ENCODE measurements at places on chromosomes 2 and 18.

GRCh38 chr2:143294068-143294467 lies 164.8 kb downstream of the ARHGAP15 start:
- no peak for DNase-seq

DNA sequence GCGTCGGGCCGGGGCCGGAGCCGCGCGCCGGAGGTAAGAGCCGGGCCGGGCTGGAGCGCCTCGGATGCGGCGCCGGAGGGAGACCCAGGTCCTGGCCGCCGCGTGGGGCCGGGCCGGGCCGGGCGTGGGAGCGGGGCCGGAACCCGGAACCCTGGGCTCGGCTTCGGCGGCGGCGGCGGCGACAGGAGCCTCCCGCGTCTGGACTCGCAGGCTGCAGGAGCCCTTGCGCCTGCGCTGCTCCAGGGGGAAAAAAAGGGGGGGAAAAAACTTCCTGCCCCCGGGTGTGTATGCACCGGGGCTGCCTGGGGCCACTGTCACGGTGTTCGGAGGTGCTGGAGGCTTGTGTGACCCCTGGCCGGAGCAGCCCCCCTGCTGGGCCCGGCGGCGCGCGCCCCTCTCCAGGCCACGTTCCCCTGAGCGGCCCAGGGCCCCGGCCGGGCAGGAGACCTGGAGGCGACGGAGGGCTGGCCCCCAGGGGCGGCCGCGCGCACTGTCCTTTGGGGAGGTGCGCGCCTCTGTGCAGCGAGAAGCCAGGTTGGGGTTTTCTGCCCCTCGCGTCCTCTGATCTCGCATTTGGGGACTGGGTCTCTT lies 864 bp downstream of the KLHL29 start:
- no peak for DNase-seq

DNA sequence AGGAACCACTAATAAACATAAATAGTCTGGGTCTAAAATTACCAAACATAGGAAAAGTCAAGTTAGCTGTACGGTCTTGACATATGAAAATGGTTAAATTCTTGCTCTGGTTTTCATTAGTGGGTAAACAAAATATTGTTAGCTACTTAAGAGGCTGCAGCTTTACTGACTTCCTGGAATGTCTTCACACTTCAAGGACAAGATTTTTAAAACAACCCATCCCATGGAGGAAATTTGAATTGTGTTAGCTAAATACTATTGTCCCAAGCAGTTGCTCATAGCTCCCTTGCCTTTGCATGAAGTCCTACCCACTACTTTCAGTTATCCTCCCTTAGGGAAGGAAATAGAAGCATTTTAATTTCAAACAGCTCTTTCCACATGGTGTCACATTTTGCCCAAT lies 128.5 kb downstream of the EPHA4 start:
- DNase-seq, result no peak

GRCh38 chr2:236687296-236687965 lies 117.8 kb downstream of the ACKR3 start:
- DNase-seq, result no peak

GRCh38 chr2:151475071-151475470 lies 65.4 kb downstream of the RIF1 start:
- DNase-seq, result no peak

GRCh38 chr18:54192900-54193299 lies 31.6 kb downstream of the MBD2 start:
- no peak for DNase-seq

GRCh38 chr18:74166386-74166785 lies 18.1 kb downstream of the TIMM21 start:
- DNase-seq, result no peak

DNA sequence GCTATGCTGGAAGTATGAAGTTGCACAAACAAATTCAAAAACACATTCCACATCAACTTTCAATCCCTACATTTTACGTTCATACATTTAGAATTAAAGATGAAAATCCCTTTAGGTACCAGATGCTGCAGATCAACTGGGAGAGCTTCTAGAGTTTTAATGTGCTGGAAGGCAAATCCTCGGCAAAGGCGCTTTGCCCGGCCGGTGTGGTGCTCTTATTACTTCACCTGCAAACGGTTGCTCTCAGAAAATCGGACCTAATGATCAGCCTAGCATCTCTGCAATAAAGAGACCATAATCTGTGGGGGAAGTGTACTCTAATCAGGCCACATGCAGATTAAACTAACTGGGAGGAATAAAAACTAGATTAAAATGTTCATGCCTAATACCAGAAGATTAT lies 513.8 kb downstream of the ZEB2 start:
- no peak for DNase-seq

DNA sequence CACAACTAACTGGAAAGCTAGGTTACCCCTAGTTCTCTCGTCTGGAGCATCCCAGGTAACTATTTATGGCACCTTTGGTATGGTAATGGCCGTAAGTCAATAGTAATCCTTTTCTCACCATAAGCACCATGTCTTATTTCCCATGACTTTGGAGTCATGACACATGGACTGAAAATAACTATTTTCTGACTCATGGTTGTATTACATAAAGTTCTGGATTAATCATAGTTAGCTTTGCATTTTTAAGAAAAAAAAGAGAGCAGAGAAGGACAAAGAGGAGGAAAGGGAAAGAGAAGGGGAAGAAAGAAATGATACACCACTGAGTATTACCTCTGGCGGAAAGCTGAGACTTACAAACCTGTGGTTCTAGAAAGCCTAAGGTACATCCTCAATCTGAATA lies 99.3 kb downstream of the BIN1 start:
- no peak for DNase-seq

- DNase-seq, result peak; percentile 61
These were observed 72.5 kb downstream of the ACOXL start for GRCh38 chr2:110804915-110805314.

DNA sequence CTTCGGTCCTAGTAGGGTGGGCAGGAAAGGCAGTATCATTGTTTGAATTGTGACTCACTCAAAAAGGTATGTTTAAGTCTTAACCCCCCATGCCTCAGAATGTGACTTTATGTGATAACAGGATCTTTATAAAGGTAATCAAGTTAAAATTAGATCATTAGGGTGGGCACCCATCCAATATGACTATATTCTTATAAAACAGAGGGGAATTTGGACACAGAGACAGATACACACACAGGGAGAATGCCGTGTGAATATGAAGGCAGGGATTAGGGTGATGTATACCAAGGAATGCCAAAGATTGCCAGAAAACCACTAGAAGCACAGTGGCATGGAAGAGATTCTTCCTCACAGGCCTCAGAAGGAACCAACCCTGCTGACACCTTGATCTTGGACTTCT lies 281.8 kb downstream of the CLIP4 start:
- no peak for DNase-seq

DNA sequence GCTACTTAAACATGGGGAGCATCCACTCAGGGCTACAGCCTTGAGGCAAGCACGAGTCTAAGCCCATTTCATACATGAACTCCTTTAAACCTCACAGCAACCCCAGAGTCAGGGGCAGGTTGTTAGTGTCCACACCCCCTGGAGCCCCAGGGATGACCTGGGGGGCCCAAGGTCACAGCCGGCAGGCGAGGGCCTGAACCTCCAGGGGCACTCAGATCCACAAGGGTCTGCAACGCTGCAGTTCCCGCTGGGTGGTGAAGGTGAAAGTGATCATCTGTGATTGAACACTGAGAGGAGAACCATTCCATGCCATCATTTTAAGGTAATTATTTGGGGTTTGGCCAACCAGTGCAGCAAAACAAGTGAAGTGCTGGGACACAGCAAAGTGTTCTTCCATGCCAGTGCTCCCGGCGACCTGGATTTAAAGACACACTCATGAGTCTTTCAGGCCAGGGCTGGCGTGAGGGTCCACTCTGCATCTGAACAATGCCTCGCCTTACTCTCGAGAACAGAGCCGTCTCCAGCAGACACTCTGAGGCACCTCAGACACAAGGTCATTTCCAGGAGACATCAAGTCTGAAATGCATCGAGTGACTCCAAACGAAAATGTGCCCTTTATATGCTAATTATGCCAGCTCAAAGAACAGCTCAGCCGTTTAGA lies 61.6 kb upstream of the SNTG2 start:
- DNase-seq, result no peak

DNA sequence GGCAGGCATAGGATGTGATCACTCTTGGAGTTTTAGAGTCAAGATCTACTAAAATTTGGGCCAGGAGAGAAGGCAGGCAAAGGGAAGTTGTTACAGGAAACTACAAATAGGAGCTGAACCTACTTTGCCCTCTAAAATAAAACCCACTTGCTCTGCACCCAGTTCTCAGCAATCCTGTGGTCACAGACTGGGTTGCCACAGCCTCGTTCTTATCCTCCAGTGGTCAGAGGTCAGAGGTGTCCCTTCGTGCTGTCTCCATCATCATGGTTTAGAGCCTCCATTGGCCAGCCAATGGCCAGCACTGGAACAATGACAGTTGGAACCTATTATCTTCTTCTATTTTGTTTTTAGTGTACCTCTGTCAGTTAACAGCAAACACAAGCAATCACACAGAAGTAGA lies 90.7 kb upstream of the TNP1 start:
- DNase-seq, result no peak

GRCh38 chr2:194105358-194105757 lies 1551.7 kb upstream of the SLC39A10 start:
- DNase-seq, result no peak

DNA sequence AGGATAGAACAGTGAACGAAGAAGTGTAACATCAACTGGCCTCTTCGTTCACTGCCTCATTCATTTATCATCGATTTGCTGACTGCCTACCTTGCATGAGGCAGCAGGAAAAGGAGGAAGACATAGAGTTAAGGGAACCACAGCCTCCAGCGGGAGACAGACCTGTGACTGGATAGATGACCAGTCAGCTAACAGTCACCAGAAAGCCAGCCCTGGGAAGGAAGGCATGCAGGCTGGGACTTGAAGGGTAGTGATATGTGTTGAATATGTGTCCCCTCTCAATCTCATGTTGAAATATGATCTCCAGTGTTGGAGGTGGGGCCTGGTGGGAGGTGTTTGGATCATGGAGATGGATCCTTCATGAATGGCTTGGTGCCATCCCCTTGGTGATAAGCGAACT lies 58.3 kb downstream of the CTIF start:
- DNase-seq, result no peak

DNA sequence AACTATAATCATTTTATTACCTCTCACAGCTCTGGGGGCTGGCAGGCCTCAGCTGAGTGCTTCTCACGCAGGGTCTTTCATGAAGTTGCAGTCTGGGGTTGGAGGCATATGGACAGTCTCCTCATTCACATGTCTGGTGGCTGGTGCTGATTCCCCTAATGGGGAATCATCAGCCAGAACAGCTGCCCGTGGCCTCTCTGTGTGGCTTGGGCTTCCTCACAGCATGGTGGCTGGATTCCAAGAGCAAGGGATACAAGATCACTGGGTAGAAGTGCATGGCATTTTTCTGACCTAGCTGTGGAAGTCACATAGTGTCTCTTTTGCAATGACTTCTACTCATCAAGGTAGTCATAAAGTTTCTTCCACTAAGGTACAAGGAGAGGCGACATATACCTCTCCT lies 59.0 kb upstream of the LAPTM4A start:
- DNase-seq, result no peak

DNA sequence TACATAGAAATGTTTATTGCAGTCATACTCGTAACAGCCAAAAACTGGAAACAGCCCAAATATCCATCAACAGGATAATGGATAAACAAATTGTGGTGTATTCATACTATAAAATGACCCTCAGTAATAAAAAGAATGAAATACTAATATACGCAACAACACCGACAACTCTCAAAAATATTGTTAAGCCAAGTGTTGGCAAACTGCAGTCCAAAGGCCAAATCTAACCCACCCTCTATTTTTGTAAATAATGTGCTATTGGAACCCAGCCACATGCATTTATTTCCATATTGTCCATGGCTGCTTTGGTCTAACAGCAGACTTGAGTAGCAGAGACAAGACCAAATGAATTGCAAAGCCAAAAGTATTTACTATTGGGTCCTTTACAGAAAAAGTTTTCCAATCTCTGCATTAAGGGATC lies 151.0 kb downstream of the MREG start:
- no peak for DNase-seq

GRCh38 chr2:25122367-25122766 lies 46.0 kb downstream of the POMC start:
- DNase-seq, result no peak

- no peak for DNase-seq
These were observed 6.4 kb downstream of the ASPRV1 start for GRCh38 chr2:69955029-69955428.

- no peak for DNase-seq
These were observed 15.4 kb downstream of the CAVIN2 start for GRCh38 chr2:191831410-191831994.

- DNase-seq, result no peak
These were observed 82.3 kb upstream of the ASAP2 start for GRCh38 chr2:9124231-9124741.

GRCh38 chr2:132437852-132438669 lies 21.5 kb downstream of the GPR39 start:
- no peak for DNase-seq

DNA sequence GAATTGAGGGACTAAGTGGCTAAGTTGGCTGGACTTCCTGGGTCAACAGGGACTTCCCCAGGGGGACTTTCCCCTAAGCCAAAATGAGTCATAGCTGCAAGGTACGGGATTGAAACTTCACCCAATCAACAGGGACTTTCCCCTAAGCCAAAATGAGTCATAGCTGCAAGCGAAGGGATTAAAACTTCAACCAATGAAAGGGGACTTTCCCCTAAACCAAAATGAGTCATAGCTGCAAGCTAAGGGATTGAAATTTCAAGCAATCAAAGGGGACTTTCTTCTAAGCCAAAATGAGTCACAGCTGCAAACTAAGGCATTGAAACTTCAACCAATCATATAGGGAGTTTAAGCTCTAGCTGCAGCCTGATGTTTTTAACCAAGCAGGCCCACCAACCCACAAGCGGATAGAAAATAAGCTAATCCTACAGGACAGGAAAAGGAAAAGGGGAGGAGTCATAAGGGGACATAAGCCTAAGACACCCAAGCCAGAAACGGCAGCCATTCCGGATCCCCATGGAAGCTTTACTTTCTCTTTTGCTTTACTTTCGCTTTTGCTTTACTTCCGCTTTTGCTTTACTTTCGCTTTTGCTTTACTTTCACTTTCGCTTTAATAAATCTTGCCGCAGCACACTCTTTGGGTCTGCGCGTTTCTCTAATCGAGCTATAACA lies 1375.4 kb upstream of the CELF4 start:
- peak; percentile 25 for DNase-seq

- DNase-seq, result no peak
These were observed 54.7 kb downstream of the BIN1 start for GRCh38 chr2:127052057-127052770.

DNA sequence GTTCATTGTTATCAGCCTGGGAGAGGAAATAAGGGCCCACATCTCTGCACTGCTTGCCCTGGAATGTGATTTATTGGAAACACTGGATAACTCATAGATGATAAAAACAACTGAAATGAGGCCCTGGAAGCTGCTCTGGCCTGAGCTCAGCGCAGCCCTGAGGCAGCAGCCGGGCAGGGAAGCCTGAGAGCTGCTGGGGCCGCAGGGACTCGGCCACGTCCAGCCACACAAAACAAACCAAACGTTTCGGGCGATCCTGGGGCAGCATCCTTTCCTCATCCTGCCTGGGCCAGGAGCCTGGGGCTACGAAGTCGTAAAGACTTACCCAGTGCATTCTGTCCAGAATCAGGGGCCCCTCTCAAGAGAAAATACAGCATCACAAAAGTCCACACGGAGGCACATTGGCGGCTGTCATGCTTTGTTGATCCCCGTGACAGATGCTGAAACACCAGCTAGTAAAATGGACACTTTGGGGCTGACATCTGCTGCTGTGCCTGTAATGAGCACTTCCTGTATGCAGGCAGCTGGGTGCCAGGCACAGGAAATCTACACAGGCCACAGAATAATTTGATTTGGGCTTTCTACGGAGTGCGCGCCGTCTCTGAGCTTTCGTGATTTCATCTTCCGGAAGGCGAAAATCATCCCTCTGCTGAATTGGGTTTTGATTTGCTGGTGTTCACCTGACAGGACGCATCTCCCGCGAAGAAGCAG lies 250.6 kb downstream of the EIPR1 start:
- no peak for DNase-seq

Measured in activated T-cell treated with anti-CD3 and anti-CD28 coated beads for 48 hours (primary cell).